G401 (cell line): ENCODE measurements at places on chromosomes 2 and 18.

DNA sequence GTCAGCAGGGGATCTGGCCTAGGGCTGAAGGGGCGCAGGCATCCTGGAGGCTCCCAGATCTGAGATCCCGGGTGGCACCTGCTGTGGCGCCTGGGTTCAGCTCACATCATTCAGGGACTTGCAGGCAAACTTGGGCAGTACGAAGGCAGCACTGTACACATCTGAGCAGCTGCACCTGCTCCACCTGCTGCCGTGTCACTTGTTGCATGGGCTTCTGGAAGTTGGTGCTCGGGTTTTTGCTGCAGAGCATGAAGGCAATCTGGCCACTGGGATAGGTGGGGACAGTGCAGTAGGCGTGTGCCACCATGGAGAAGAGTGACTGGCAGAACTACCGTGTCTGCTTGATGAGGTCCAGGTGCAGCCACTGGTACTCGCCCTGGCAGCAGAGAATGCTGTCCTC is 48.6 kb downstream of the UGGT1 start:
- DNase-seq = no peak

- peak; percentile 8 for DNase-seq
These were observed 109.9 kb downstream of the SLC4A3 start for GRCh38 chr2:219737270-219737691.

DNA sequence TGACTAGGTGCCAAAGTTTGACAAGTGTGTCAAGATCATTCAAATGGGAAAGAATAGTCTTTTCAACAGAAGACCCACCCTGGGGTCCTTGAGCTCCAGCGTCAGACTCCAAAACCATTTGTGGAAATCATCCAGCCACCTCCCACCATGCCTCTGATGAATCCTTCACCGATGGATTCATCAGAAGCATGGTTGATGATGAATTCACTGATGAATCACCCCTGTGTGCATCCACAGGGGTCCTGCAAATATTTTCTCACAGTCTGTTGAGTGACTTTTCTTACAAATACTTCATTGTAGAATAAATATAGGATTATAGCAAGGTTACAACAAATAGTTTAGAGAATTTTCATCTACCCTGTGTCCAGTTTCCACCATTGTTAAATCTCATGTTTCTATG is 4.3 kb downstream of the UGT1A9 start:
- DNase-seq = no peak

- no peak for DNase-seq
These were observed 5.7 kb upstream of the DNER start for GRCh38 chr2:229719926-229720647.

- no peak for DNase-seq
These were observed 185.1 kb upstream of the LHCGR start for GRCh38 chr2:48940606-48941005.
